ENCODE measurements at places on chromosomes 1 and 21. TPM values are rescaled to one million over a fixed set of nuclear protein-coding genes. Genes with fewer than 3 reads are reported as not detected.

Gene ESRRG
- total RNA-seq: not detected

Gene ZNF281
- 48.9 TPM for total RNA-seq

Gene LCE3D
- 2.3 TPM for total RNA-seq

Gene LRRN2
- 15.3 TPM for total RNA-seq

Gene AKR7A3
- 0.32 TPM for total RNA-seq

Gene LAMC2
- total RNA-seq: 24.4 TPM

Gene SLC19A2
- 24.8 TPM for total RNA-seq

Gene IL22RA1
- total RNA-seq: 7.5 TPM

Gene C1orf226
- 1.2 TPM for total RNA-seq

Gene KRTAP13-4
- total RNA-seq: not detected

Gene OR2T11
- total RNA-seq: not detected

Gene OR2W3
- total RNA-seq: not detected

Gene ABCA4
- total RNA-seq: 0.12 TPM

Gene TMEM59
- total RNA-seq: 124 TPM

Gene TCEA3
- 0.46 TPM for total RNA-seq

Gene PTBP2
- 6.3 TPM for total RNA-seq

Gene ANXA9
- 0.92 TPM for total RNA-seq

Gene VSIG8
- not detected for total RNA-seq
